ENCODE measurements at places on chromosomes 4 and X.

- no peak for DNase-seq
Observed at GRCh38 chr4:124429746-124430250, 282.7 kb downstream of the ANKRD50 start.

- no peak for DNase-seq
Observed at GRCh38 chr4:177266506-177266905, 43.2 kb upstream of the NEIL3 start.

DNA sequence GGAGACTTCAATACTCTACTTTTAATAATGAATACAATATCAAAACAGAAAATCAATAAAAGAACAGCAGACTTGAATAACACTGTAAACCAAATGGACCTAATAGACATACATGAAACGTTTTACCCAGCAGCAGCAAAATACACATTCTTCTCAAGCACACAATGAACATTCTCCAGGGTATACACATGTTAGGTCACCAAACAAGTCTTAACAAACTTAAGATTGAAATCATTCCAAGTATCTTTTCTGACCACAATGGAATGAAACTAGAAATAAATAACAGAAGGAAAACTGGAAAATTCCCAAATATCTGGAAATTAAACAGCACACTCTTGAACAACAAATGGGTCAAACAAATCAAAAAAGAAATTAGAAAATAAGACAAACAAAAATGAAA, 145.0 kb upstream of the CT83 start:
- DNase-seq: no peak

GRCh38 chrX:105870445-105870844, 48.1 kb downstream of the NRK start:
- no peak for DNase-seq

GRCh38 chr4:183639291-183639690, 19.7 kb downstream of the RWDD4 start:
- no peak for DNase-seq

- DNase-seq: no peak
Observed at GRCh38 chr4:170110285-170110672, 20.5 kb upstream of the AADAT start.

GRCh38 chr4:81427344-81427821, 44.3 kb downstream of the RASGEF1B start:
- DNase-seq: no peak

DNA sequence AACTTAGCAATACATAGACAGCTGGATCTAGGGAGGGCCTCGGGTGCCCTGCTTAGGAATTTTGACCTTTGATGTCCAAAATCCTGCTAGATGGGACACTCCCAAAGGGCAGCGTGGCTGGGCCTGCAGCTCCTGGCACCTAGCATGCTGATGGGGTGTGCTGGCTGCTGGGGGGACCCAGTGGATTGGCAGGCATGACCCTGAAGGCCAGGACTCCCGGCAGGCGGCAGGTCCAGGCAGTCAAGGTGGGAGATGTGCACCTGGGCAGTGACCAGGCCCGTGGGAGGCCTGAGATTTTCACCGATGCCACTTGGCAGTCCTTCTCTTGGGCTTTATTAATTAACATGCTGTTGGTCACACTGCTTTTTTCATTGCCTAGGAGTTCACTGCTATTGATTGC, 84.3 kb downstream of the PSAPL1 start:
- no peak for DNase-seq

DNA sequence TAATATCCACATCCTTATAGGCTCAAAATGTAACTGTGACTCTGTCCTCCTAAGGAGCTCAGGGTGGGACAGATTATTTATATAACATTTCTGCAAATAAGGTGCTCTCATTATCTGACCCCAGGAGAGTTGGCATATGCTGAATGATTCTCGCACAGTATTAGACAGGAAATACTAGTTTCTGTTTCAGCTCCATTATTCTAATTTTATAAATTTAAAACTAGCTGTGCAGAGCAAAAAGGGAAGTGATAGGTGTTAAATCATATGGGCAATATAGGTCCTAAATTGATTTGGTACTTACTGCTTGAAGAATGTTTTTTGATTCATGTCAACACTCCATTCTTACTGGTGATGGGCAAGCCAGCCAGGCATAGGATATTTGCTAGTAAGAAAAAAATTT, 141.5 kb downstream of the GLRA2 start:
- no peak for DNase-seq

DNA sequence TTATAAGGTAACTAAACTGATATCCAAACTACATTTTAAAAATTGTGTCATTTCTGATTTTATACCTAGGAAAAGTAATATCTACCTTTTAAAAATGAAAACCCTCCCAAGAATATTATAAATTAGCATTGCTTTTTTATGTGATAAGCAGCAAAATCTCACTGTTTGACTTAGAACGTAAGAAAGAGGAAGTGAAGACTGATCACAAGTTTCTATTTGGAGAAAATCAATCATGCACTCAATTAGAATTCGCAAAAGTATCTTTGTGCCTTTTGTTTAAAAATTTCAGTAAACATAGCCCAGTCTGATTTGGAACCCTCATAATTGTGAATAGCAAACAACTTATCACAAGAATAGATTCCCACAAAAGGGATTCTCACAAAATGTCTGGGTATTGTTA, 142.7 kb downstream of the TENM3 start:
- no peak for DNase-seq

DNA sequence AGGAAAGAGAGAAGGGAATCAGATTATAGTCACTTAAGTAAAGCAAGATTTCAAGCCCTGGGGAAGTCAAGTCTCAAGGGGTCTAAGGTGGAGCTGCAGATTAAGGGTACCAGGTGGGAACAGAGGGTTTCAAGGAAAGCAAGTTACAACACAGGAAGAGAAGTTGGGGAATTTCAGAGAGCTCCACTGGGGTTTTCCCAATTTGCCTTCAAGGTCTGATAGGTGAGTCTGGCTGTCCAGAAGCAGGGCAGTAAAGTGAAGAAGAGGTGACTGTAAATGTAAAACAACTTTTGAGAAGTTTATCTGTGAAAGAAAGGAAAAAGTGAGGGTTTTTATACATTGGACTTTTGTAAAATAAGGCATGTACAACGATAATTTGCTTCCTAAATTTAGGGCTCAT, 37.1 kb upstream of the TRPC3 start:
- DNase-seq: no peak

DNA sequence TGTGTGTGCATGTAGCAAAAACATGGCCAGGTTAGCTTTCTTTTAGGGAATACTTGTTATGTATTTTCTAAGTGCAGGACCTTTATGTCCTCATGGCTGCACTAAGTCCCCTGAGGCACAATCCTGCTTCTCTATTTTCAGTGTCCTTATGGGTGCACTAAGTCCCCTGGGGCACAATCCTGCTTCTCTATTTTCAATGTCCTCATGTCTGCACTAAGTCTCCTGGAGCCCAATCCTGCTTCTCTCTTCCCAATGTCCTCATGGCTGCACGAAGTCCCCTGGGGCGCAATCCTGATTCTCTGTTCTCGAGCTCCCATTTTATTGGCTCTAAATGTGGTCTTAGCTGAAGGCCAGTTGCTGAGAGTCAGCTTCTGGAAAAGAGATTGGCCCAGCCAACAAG, 49.7 kb upstream of the GPRIN3 start:
- DNase-seq: no peak

- no peak for DNase-seq
Observed at GRCh38 chrX:138761380-138761779, 49.9 kb upstream of the FGF13 start.

DNA sequence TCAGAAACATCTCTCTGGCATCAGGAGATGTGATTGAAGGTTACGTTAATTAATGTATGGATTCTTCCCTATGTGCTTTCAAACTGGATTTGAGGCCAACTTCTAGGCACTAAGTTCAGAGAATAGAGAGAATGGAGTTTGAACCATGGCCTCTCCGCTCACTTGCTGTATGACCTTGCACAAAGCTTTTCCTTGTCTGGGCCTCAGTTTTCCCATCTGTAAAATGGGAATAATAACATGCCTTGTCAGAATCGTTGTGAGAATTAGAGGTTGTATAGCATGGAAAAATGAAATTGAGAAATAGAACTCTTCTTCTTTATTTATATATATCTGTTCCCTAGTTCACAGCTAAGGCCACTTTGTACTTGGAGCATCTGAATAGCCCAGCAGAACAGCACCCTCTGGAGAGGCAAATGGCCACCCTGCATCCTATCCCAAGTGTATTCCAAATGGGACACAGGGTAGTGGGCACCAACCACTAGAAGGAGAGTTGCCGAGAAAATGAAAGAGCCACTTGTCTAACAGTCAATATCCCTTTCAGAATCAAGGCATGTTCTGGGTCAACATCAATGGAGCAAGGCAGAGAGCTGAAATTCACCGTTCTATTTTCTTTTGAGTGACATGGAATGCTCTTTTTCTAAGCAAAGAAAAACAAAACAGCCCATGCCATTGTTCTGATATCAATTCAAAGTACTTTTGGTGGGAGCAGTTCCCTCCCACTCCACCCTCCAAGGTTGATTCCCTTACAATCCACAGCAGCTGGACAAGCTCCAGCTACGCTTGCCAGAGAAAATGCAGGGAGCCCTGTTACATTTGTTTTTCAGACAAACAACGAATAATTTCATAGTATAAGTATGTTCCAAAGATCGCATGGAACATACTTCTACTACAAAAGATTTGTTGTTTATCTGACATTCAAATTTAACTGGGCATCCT, 23.3 kb upstream of the MTM1 start:
- no peak for DNase-seq

GRCh38 chrX:13474164-13474516, 95.3 kb upstream of the EGFL6 start:
- no peak for DNase-seq

GRCh38 chrX:40513835-40514234, 66.9 kb upstream of the ATP6AP2 start:
- DNase-seq: no peak

DNA sequence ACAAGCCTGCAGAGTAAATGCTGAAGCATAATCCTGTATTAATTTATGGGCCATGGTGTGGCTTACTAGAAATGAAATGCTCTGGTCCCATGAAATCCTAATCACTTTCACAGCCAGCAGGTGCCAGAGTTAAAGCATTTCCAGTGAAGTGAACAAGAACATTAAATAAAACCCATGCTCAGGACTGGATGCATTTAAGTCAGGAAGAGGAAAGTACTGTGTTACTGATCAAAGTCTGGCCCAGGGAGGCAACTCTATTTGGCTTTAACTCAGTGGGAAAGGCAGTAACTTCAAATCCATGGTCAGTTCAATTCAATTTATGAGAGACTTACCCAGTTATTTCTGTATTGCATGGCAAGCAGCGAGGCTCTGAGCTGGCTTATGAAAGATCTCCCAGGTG, 29.2 kb downstream of the AGA start:
- no peak for DNase-seq

DNA sequence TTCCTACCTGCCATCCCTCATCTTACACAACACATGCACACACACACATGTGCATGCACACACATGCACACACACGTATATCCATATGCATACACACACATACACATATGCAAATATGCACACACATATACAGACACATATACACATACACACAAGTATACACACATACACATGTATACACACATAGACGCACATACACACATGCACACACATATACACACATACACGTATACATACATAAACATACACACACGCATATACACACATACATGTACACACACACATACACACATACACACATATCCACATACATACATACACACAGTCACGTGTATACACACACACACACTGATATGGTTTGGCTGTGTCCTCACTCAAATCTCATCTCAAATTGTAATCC, 37.0 kb upstream of the AFAP1 start:
- no peak for DNase-seq

- no peak for DNase-seq
Observed at GRCh38 chrX:45134775-45135174, 65.9 kb downstream of the DIPK2B start.

DNA sequence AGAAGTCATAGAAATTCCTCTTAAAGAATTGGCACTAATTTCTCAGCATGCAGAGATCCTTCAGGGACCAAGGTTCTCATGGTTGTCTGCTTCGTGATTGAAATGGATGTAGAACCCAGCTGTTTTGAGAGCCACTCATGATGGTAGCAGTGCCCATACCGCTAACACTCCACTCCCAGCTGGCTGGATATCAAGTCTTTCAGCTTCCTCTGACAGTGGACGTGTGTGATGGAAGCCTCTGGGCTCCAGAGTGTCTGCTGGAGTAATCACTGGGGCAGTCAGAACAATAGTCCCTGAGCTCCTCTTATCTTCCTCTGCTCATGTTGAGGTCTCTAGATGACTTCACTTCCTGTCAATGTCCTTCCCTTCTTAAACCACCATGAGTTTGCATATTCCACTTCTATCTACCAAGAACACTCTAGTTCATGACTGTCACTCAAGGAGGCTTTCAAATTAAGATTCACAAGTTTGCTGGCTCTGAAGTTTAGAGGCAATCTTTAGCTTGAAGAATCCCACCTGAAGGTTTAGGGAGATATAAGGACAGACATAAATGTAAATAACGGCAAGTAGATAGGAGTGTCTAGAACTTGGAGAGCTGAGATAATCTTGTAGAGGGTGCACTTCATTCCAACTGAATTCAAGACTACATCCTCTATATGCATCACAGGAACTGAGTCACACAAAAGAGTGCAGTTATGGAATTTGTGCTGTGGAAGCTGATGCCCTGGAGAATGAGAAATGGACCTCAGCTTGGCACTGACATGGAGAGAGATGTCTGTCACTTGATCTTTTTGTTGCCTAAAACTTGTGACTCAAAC, 64.5 kb upstream of the WDR1 start:
- DNase-seq: peak; percentile 99

DNA sequence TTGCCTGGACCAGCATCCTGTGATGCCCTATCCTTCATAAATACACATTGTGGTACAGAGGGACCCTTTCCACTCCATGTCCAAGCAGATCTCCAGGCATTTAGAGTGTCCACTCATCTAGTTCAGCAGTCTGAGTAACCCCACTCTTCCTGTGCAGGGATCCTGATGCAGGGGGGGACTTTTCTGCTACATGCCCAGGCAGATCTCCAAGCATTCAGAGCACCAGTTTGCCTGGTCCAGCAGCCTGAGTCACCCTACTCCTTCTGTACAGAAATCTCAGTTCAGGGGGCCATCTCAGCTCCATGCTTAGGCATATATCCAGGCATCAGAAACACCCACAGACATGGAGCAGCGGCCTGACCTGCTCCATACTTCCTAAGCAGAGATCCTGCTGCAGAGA, 1089.8 kb downstream of the FAT4 start:
- DNase-seq: no peak

DNA sequence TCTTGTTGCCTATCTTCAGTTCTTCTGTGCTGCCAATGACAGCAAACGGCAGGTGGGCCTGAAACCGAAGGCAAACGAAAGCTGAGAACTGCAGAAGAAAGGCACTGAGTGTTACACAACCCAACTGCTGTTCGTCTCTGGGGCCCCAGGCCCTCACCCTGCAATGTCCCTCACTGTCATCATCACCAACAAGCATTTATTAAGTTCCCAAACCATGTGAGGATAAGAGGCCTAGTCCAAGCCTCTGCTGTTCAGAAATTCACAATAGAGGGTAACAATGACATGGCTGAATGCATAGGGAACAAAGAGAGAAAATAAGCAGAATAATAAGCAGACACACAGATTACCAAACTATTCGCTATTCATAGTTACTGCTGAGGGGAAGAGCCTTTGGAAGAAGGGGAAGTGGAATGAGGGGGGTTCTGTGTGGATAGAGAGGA, 34.5 kb upstream of the NKRF start:
- no peak for DNase-seq

GRCh38 chr4:10011885-10012284, 9.4 kb downstream of the SLC2A9 start:
- DNase-seq: peak; percentile 89
